ENCODE measurements at places on chromosomes 6 and 20. TPM values are rescaled to one million over a fixed set of nuclear protein-coding genes. Genes with fewer than 3 reads are reported as not detected.

Gene PPP1R3G
- 0.44 TPM for total RNA-seq

Gene SGK2
- 0.90 TPM for total RNA-seq

GRCh38 chr6:43972913-43973300 is 154.3 kb downstream of the MRPL14 start:
- no peak for DNase-seq

- no peak for DNase-seq
These were observed 33.3 kb downstream of the BLOC1S5 start for GRCh38 chr6:8030920-8031319.

- no peak for DNase-seq
These were observed 62.4 kb downstream of the MDGA1 start for GRCh38 chr6:37635319-37635718.

DNA sequence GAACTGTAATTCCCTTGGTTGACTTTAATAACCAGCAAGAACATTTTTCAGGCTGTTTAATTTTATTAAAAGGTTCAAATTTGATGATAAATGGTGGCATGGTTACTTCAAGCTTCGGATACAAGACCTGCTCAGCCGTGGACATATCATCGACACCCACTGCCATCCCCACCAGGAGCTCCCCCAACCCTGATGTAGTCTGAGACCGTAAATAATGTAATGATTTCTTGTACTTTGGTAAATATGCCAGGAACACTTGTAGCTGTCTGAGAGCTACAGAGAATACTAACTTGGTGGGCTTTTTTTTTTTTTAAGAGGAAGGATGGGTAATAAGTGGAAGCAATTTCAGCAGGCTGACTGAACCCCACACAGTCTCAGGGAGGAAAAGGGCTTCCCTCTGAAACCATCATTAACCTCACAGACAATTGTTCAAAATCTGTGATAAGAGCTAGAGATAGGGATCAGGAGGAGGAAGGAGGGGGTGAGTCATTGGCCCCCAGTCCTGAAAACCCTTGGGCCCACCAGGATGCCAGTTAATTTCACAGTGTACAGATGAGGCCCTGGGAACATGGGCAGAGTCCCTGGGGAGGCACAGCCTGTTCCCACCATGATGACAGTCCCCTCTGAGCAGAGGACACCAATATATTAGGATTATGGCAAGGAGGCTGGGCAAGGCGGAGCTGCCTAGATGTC is 56.0 kb downstream of the APCDD1L start:
- no peak for DNase-seq

DNA sequence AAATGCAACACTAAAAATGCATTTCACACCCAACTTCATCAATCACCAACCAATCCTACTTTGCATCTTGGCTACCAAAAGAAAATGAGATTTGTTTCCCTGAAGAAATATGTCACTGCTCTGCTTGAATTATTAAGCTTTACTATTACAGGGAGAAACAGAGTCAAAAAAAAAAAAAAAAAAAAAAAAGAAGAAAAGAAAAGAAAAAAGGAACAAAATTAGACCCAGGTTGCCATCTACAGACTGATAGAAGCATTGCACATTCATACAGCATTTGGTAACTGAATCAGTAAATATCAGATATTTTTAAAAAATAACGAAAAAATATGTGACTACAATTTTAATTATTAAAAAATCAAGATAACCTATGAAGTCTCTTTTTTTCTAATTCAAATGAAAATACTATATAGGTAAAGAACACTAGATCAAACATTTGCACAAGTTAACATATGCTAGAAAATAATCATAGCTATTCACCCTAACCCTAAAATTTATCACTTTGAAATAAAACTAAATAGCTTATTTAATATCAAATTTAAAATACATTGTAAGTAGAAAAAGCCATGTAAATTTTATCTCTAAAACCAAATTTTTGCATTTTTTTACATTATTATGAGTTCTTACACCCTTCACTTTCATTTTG is 83.3 kb downstream of the DCDC2 start:
- no peak for DNase-seq

Gene CHRNA4
- 2.4 TPM for total RNA-seq

DNA sequence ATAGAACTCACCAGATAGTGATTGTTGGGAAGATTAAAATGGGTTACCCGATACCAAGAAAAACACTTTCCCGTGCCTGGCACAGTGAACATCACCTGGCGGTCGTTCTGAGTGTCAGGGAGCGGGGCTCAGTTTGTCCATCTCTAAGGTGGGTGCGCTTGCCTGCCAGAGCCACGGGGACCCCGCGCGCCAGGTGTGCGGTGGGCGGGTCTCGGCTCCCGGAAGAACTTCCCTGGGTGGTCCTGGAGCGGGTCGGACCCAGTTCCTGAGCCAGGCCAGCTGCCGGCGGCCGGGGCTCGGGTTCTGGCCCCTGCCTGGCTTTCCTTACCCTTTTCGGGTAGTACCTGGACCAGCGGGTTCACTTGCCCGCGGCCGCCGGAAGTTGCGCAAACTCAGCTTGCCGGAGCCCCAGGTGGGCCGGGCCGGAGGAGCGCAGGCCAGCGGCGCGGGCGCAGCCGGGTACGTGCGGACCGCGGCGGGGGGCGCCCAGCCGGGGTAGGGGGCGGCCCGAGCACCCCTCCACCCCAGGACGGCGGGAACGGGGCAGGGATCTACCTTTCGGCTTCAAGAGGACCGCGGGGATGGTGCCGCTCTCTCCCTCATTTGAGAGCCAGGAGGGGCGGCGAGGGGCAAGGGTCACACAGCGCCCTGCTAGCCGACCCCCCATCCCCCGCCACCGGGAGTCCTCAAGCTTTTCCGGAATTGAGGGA is 7.5 kb downstream of the FAM110A start:
- DNase-seq: no peak

Gene IFT52
- total RNA-seq: 29.2 TPM

GRCh38 chr20:48293671-48294070 is 508.4 kb upstream of the SULF2 start:
- DNase-seq: no peak

DNA sequence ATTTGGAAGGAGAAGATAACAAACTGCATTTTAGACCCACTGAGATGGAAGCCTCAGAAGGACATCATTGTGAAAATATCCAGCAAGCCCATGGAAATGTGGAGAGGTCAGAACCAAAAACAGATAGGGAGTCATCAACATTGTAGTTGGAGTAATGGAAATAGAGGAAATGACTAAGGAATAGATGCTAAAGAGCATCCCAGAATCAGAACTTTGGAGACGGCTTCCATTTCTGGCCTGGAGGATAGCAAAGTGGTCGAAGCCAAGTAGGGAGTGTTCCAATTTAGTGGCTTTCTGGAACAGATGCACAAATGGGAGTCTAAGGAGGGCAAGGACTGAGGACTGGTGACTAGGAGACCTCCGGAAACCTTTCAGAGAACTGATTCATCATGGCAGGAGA is 3.6 kb downstream of the BEND6 start:
- DNase-seq: no peak

Gene TFAP2D
- total RNA-seq: not detected

DNA sequence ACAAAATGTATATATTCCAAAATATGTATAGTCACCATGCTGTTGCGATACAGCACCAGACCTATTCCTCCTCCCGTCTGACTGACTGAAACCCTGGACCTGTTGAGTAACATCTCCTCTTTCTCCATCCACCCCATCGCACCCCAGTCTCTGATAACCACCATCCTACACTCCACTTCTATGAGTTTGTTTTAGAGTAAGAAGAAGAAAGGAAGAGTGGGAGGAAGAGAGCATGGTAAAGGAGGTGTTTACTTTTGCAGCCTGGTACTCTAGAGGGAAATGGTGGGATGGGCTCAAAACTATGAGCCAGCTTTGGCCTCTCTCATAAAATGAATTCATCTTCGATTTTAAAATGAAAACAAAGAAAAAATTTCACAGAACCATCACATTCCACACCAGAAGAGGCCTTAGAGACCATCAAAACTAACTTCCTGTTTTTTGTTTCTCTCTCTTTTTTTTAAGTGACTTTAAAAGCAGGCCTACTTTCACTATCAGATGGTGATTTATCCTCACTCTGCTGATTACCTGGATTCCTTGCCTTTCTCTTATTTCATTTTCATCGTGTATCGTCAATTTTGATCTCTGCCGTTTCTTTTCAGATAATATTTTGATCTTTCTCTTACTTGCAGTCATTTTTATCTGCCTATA is 16.8 kb upstream of the FUCA2 start:
- no peak for DNase-seq

DNA sequence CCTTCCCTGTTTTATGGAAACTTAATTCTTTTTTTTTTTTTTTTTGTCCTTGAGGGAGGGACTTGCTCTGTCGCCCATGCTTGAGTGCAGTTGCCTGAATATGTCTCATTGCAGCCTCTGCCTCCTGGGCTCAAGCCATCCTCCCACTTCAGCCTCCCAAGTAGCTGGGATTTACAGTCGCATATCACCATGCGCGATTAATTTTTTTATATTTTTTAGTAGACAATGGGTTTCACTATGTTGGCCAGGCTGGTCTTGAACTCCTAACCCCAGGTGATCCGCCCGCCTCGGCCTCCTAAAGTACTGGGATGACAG is 654 bp downstream of the TMEM14C start:
- DNase-seq: no peak

GRCh38 chr6:137370871-137371633 is 123.1 kb downstream of the OLIG3 start:
- DNase-seq: no peak

GRCh38 chr6:15086348-15087158 is 159.3 kb upstream of the JARID2 start:
- no peak for DNase-seq

GRCh38 chr20:11101243-11101642 is 427.4 kb upstream of the JAG1 start:
- DNase-seq: no peak

Gene SAMD5
- 0.23 TPM for total RNA-seq

DNA sequence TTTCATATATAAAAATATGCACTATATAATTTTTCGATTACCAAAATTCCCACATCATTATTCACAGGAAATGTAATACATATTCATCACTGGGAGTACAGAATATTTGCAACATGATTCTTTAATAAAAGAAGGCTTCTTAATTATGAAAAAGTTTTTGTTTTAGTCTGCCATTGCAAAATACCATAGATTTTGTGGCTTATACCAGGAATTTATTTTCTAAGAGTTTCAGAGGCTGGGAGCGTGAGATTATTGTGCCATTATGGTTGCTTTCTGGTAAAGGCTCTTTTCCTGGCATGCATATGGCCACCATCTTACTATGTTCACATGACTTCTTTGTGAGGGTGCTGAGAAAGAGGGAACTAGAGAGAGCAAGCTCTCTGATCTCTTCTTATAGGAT is 306.9 kb upstream of the ADGRB3 start:
- no peak for DNase-seq

GRCh38 chr6:30122515-30122914 is 9.6 kb upstream of the TRIM31 start:
- DNase-seq: no peak

DNA sequence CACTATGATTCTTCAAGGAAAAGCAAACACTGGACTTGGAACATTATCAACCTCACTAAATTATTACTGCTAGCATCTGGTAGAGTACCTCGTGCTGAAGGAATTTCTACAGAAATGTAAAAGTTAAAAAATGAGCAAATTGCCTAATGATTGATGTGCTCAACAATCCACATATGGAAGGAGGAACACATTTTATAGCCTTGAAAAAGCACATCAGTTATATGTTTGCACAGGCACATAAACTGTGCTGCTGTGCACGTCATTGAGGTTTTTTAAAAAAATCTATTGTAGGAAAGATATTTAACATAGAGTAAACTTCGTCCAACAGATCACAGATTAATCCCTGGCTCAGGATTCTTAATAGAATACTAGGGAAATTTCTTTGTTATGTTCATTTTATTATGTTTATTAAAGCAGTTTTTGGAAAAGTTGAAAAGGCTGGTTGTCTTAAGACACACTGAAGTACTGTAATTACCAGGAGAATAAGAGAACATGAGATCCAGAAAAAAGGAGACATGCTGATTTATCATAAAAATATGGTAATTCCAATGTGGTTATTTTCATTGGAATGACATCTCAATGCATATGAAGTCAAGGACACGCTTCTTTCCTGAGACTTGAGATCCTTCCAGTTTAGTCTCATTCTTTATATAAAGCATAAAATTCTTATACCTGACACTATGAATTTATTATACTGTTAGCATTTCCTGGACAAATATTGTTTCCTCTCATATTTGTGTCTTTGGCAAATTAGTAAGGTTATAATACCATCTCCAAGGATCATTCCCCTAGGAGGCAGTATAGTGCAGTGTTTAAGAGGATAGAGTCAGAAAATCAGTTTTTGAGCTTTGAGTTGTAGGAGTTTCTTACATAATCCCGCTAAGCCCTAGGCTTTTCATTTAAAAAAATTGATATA is 511.1 kb downstream of the TENT5A start:
- DNase-seq: no peak

Gene HLA-DRA
- total RNA-seq: 1.7 TPM

- DNase-seq: no peak
These were observed 52.7 kb downstream of the CDH22 start for GRCh38 chr20:46255440-46256104.

DNA sequence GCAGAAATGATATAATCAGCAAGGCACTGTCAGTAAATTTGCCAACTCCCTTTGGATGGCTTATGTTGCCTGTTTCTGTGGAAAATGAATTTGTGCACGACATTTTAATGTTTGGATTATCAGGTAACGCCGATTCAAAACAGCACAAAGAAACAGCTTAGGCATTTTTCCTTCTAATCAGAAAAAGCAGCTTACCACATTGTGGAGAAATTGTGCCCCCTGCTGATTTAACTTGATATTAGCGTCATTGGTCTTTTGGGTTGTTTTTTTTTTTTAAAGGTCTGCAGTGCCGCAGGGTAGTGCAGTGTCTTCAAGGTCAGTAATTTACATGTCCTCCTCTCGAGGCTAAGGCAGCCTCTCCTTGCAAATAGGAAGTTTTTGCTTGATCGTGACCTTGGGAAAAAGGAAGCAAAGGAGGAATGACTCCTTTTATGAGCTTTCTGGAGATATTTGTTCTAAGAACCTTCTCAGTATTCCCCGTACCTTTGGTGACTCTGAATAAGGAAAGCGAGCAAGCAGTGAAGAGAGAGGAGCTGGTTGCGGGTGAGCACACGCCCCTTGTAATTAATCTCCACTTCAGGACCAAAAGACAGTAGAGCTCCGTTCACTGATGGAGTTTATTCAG is 79.1 kb downstream of the ELOVL4 start:
- peak; percentile 56 for DNase-seq

Gene MOG
- total RNA-seq: not detected

GRCh38 chr20:61340157-61340556 is 88.1 kb downstream of the CDH4 start:
- no peak for DNase-seq

GRCh38 chr6:137892271-137892708 is 25.2 kb downstream of the TNFAIP3 start:
- no peak for DNase-seq

Measured in Panc1 (cell line).